Adrenal gland (tissue), 19 donors: ENCODE measurements at places on chromosomes 6 and 20. TPM values are rescaled to one million over a fixed set of nuclear protein-coding genes. Genes with fewer than 3 reads are reported as not detected.
A peak's percentile ranks its signal among the peaks of the same experiment; 100 is the strongest.

- H3K4me3 ChIP-seq = no peak overlapping the region
- no peak for DNase-seq
- no peaks in the 10 kb centered on the region for H3K36me3 ChIP-seq
- H3K27ac ChIP-seq = no peak overlapping the region
- H3K27me3 ChIP-seq = no peaks in the 10 kb centered on the region
- no peaks in the 10 kb centered on the region for H3K4me1 ChIP-seq
Measured at GRCh38 chr20:61631751-61632150, 379.7 kb downstream of the CDH4 start.

MAP3K4 gene
- polyA plus RNA-seq = 17.4 TPM

DNA sequence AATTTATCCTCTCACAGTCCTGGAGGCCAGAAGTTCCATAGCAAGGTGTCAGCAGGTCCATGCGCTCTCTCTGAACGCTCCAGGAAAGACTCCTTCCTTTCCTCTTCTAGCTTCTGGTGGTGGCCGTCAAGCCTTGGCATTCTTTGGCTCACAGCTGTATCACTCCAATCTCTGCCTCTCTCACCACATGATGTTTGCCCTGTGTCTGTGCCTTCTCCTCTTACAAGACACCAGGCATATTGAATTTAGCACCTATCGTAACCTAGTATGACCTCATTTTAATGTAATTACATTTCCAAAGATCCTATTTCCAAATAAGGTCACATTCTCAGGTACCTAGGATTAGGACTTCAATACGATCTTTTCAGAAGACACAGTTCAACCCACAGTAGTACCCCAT lies 428.5 kb downstream of the CD83 start:
- H3K27me3 ChIP-seq = no peaks in the 10 kb centered on the region
- no peaks in the 10 kb centered on the region for H3K4me1 ChIP-seq
- no peak for DNase-seq
- no peaks in the 10 kb centered on the region for H3K36me3 ChIP-seq

GRCh38 chr6:4225161-4225872 lies 89.9 kb upstream of the ECI2 start:
- H3K27ac ChIP-seq = no peak overlapping the region
- no peaks in the 10 kb centered on the region for H3K36me3 ChIP-seq
- DNase-seq = no peak
- no peaks in the 10 kb centered on the region for H3K27me3 ChIP-seq
- no peak overlapping the region for H3K4me3 ChIP-seq
- H3K4me1 ChIP-seq = peaks cover 6% of the 10 kb centered on the region

- H3K4me3 ChIP-seq = no peak overlapping the region
- H3K36me3 ChIP-seq = no peaks in the 10 kb centered on the region
- H3K4me1 ChIP-seq = peaks cover 3% of the 10 kb centered on the region
- no peak overlapping the region for H3K27ac ChIP-seq
- H3K27me3 ChIP-seq = no peaks in the 10 kb centered on the region
- peak; percentile 7 for DNase-seq
Measured at GRCh38 chr6:36946526-36946925, 8.0 kb upstream of the PI16 start.

BFSP1 gene
- polyA plus RNA-seq = 1.7 TPM

GRCh38 chr6:74222768-74223333 lies 526.8 kb downstream of the CD109 start:
- no peaks in the 10 kb centered on the region for H3K4me1 ChIP-seq
- no peaks in the 10 kb centered on the region for H3K27me3 ChIP-seq
- no peaks in the 10 kb centered on the region for H3K36me3 ChIP-seq
- H3K4me3 ChIP-seq = no peak overlapping the region

NPEPL1 gene
- polyA plus RNA-seq = 104 TPM

HLA-DOB gene
- polyA plus RNA-seq = 1.6 TPM

GRCh38 chr6:131292145-131292938 lies 157.1 kb downstream of the AKAP7 start:
- no peak for DNase-seq
- H3K27ac ChIP-seq = no peak overlapping the region
- no peaks in the 10 kb centered on the region for H3K4me1 ChIP-seq
- H3K27me3 ChIP-seq = no peaks in the 10 kb centered on the region
- H3K4me3 ChIP-seq = no peak overlapping the region

GCNT2 gene
- 1.2 TPM for polyA plus RNA-seq

- no peaks in the 10 kb centered on the region for H3K27me3 ChIP-seq
- no peak for DNase-seq
- no peaks in the 10 kb centered on the region for H3K36me3 ChIP-seq
- H3K4me3 ChIP-seq = no peak overlapping the region
Measured at GRCh38 chr6:42551217-42551616, 12.6 kb upstream of the UBR2 start.

GRCh38 chr6:134795001-134795400 lies 154.9 kb downstream of the ALDH8A1 start:
- no peaks in the 10 kb centered on the region for H3K27me3 ChIP-seq
- no peaks in the 10 kb centered on the region for H3K4me1 ChIP-seq
- DNase-seq = no peak
- no peak overlapping the region for H3K27ac ChIP-seq
- no peak overlapping the region for H3K4me3 ChIP-seq

NUS1 gene
- polyA plus RNA-seq = 11.7 TPM

GRCh38 chr6:158077676-158078075 lies 90.4 kb downstream of the SERAC1 start:
- H3K4me1 ChIP-seq = no peaks in the 10 kb centered on the region
- no peak overlapping the region for H3K4me3 ChIP-seq
- H3K27ac ChIP-seq = no peak overlapping the region
- H3K27me3 ChIP-seq = no peaks in the 10 kb centered on the region
- no peak for DNase-seq

- no peak overlapping the region for H3K4me3 ChIP-seq
- no peak for DNase-seq
- no peaks in the 10 kb centered on the region for H3K4me1 ChIP-seq
- no peaks in the 10 kb centered on the region for H3K36me3 ChIP-seq
- H3K27me3 ChIP-seq = no peaks in the 10 kb centered on the region
- no peak overlapping the region for H3K27ac ChIP-seq
Measured at GRCh38 chr6:78484198-78485064, 382.9 kb upstream of the IRAK1BP1 start.

DNA sequence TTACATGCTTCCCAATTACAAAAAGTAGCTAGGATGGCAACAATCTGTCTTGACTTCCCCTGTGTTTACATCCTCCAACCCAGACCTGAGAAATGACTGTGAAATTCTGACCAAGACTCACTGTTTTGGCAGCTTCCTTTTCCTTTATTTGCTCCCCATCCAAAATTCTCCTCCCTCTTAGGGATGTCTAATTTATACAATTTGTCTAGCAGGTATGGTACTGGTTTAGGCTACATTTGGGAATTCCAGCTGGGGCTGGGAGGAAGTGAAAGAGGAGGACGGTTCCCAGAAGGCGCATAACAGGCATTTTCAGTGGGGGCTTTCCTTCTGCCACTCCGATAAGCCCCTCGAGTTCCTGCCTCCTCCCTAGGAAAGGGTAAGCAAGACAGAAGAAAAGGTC lies 231.5 kb upstream of the BTBD3 start:
- peaks cover 10% of the 10 kb centered on the region for H3K4me1 ChIP-seq
- no peak overlapping the region for H3K4me3 ChIP-seq
- no peaks in the 10 kb centered on the region for H3K27me3 ChIP-seq
- DNase-seq = no peak
- no peaks in the 10 kb centered on the region for H3K36me3 ChIP-seq
- no peak overlapping the region for H3K27ac ChIP-seq

- DNase-seq = no peak
- H3K36me3 ChIP-seq = no peaks in the 10 kb centered on the region
- no peaks in the 10 kb centered on the region for H3K27me3 ChIP-seq
- no peak overlapping the region for H3K4me3 ChIP-seq
- no peaks in the 10 kb centered on the region for H3K4me1 ChIP-seq
Measured at GRCh38 chr6:56003616-56004015, 128.2 kb upstream of the BMP5 start.

AARS2 gene
- polyA plus RNA-seq = 6.2 TPM

KIF25 gene
- polyA plus RNA-seq = 0.44 TPM
